ENCODE measurements at places on chromosomes 1 and 21. TPM values are rescaled to one million over a fixed set of nuclear protein-coding genes. Genes with fewer than 3 reads are reported as not detected.
A peak's percentile ranks its signal among the peaks of the same experiment; 100 is the strongest.

- DNase-seq, result no peak
These were observed 36.9 kb upstream of the POU3F1 start for GRCh38 chr1:38083541-38083940.

- DNase-seq, result peak; percentile 30
These were observed at the start of gene MEAF6 for GRCh38 chr1:37514350-37515184. Gene MEAF6, minus strand, starts transcription at chr1:37514766. Its CDS starts 20 bp downstream, at chr1:37514746.

- DNase-seq, result no peak
These were observed 36.5 kb downstream of the GIPC2 start for GRCh38 chr1:78081980-78082860.

- DNase-seq, result no peak
These were observed 218.2 kb upstream of the ADGRL2 start for GRCh38 chr1:81582467-81582986.

GRCh38 chr1:153888533-153888932 is 34.2 kb downstream of the GATAD2B start:
- no peak for DNase-seq

DNA sequence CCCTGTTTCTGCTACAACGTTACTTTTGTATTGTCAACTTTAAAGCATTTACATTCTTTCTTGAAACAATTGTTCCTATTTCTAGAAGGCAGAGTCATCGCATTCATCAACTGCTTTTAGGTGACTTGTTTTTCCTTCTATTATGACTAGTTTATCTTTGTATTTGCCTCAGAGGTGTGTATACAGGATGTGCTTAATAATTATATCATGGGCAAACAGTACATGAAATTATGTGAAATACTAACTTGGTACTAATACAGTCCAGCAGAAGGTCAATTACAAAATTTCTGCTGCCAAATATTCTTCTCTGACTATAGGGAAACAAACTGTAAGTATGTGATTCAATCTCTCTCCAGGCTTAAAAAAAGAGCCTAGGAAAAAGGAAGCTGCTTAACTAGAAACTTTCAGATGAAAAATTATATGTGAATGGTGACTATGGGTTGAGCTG is 101.6 kb downstream of the C4BPA start:
- DNase-seq, result no peak

CGN gene
- 0.71 TPM for total RNA-seq

GRCh38 chr1:242205622-242206489 is 207.0 kb upstream of the MAP1LC3C start:
- DNase-seq, result no peak

DNA sequence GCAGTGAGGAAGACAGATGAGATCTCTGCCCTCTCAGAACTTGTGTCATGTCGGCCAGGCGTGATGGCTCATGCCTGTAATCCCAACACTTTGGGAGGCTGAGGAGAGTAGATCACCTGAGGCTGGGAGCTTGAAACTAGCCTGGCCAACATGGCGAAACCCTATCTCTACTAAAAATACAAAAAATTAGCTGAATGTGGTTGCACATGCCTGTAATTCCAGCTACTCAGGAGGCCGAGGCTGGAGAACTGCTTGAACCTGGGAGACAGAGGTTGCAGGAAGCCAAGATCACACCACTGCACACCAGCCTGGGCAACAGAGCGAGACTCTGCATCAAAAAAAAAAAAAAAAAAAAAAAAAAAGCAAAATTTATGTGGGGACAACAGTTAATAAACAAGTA is 40.9 kb upstream of the RALGPS2 start:
- DNase-seq, result no peak
